ENCODE measurements at places on chromosomes 1 and 21. TPM values are rescaled to one million over a fixed set of nuclear protein-coding genes. Genes with fewer than 3 reads are reported as not detected.

- no peak for DNase-seq
Measured at GRCh38 chr1:179352236-179352635, 13.5 kb upstream of the AXDND1 start.

DNA sequence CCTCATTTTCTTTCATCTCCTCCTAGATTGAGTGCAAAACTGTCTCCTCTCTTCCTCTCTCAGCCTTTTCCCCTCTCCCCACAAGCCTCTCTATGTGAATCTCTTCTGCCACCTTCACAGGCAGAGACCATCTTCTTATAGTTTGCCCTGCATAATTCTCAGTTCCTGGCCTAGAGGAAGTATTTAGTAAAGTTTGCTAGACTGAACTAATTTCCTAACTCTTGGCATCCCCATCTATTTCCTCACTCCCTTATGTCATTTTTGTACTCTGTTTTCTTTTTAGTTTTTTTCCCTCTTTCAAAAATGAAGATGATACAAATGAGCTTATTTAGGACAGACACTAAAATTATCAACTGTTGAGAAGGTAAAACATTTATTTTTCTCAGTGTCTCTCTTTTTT lies 66.0 kb downstream of the XCL2 start:
- DNase-seq = no peak

DNA sequence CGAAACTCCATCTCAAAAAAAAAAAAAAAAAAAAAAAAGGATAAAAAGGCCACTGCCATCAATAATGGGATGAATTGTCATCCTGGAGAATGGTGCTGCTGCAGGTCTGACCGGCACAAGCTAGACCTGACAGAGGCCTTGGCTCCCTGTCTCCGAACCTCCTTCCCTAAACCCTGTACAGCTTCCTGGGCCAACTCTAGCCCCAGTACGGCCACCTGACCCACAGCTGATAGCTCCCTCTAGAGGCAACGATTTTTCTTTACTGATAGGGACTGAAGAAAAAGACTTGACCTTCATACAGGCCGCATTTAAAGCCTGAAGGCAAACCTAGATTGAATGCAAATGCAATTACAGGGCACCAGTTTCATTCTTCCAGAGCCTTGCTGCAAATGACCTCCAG lies 30.7 kb downstream of the NOL9 start:
- DNase-seq = no peak

The C1orf198 gene
- 102 TPM for total RNA-seq

DNA sequence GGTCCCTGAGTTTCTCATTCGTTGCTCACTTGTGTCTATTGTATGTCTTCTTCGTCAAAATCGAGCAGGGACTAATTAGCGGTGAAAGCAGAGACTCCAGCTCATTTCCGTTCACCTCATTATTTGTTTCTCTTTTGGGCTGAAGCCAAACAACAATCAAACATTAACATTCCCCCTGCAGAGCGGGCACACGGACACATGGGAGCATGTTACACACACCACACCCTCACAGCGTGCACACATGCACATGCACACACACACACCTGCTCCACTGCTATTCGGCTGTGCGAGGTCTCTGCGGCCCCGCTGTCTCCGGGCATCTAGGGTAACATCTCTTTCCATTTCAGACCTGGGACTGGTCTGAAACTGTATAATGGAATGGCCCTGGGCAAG lies 58.5 kb upstream of the LRRC8D start:
- peak; percentile 20 for DNase-seq

The LENEP gene
- total RNA-seq = not detected

The CXADR gene
- total RNA-seq = 30.6 TPM

DNA sequence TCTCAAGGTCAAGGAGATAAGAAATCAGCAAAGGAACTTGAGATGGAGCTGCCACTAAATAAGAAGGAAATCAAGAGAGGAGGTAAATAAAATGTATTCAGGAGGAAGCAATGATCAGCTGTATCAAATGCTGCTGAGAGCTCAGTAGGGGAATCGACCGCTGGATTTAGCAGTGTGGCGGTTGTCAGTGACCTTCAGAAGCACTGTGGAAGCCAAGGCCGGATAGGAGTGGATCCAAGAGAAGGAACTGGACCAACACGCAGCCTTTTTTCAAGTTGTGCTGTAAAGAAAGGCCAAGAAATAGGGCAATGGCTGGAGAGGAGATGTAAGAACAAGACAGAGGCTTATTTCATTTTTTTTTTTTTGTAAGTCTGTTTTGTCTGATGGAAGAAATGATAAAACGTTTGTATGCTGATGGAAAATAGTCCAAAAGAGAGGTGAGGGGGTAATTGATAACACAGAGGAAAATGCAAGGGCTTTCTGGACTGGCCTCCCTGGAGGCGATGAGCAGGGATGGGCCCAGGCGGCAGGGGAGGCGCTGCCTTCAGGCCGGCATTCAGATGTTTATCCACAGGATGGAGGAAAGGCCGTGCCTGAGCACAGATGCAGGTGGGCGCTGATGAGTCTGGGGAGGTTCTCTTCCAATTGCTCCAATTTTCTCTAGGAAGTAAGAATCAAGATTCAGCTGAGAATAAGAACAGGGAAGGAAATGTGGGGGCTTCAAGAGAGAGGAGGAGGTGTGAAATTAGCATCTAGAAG lies 17.5 kb upstream of the FAM43B start:
- DNase-seq = no peak

GRCh38 chr1:235990330-235990795 lies 74.5 kb downstream of the NID1 start:
- DNase-seq = peak; percentile 76

The CFHR1 gene
- 0.23 TPM for total RNA-seq

The DNM3 gene
- 6.5 TPM for total RNA-seq

DNA sequence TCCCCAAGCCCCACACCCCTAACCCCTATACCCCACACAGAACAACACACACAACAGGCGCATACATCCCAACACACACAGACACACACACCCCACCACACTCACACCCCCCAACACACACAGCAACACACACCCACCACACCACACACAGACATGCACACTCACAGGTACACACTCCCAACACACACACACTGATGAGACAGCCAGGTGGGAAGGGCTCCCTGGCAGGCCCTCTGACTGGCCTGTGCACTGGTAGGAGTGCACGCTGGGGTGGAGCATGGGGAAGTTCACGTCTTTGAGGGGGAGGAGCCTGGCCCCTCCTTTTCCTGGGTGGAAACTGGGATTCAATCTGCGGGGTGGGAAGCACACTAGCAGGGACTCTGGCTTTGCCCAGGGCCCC lies 116.7 kb downstream of the RHOU start:
- DNase-seq = no peak

The PODN gene
- 1.9 TPM for total RNA-seq

The ABCA4 gene
- total RNA-seq = 0.20 TPM

DNA sequence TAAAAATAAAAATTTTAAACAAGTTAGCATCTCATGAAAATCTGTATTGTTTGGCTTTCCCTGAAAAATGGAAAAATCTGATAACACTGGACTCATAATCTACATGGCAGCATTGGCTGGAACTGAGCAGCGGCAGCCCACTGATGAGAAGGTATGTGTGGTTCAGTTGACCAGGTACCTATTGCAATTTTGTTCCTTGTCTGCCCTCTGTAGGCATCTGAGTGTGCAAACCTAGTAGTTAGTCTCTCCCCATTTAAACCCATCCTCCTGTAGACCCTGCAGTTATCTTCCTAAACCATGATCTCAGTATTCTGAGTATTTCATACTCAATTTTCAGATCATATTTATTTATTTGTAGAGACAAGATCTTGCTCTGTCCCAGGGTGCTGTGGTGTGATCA lies 59.4 kb upstream of the SERBP1 start:
- DNase-seq = peak; percentile 14

The KIF2C gene
- total RNA-seq = 3.2 TPM

The DCST1 gene
- total RNA-seq = not detected

- no peak for DNase-seq
Measured at GRCh38 chr1:85427849-85428248, 37.1 kb downstream of the DDAH1 start.

GRCh38 chr21:28100366-28100765 lies 892.3 kb downstream of the LTN1 start:
- no peak for DNase-seq
